ENCODE measurements at places on chromosomes 13 and 19. TPM values are rescaled to one million over a fixed set of nuclear protein-coding genes. Genes with fewer than 3 reads are reported as not detected.

Gene FBN3
- not detected for total RNA-seq

Gene S1PR5
- not detected for total RNA-seq

Gene CEACAM3
- not detected for total RNA-seq

Gene WBP4
- 11.7 TPM for total RNA-seq

Gene NCAN
- under 0.01 TPM for total RNA-seq

Gene FLT3
- total RNA-seq = not detected

Gene MRPL4
- 101 TPM for total RNA-seq

DNA sequence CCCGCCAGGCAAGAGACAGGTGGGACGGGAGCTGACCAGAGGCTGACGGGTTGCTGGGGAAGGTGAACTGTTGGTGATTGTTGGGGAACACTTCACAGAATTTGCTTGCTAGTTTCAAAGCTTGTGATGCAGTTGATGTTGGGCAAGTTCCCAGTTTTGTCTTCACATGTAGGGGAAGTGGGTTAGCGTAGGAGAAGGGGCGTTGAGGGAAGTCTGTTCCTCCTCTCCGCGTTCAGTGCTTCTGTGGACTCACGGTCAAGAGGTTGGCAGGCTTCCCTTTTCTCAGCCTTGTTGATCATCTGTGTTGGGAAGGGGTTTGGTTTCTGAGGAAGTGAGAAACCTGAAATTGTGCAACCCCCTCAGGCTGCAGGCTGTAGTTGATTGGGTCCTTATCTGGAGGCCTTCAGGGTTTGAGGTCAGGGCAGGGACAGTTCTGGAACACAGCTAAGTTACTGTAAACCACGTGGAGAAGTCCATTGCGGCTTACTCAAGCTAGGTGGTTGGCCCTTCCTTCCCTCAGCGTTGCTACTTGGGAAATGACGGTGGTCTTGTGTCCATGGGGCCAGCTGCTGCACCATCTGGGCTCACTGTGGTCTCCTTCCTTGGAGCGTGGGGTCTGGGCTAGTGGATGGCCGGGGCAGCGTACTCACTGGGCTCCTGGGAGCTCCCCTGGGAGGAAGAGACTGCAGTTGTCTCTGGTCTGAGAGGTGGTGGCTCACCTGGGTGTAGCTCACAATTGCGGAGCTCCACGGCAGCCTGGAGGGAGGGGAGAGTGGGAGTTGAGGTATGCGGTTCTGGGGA, 7.5 kb downstream of the RPS9 start:
- peak; percentile 71 for DNase-seq

DNA sequence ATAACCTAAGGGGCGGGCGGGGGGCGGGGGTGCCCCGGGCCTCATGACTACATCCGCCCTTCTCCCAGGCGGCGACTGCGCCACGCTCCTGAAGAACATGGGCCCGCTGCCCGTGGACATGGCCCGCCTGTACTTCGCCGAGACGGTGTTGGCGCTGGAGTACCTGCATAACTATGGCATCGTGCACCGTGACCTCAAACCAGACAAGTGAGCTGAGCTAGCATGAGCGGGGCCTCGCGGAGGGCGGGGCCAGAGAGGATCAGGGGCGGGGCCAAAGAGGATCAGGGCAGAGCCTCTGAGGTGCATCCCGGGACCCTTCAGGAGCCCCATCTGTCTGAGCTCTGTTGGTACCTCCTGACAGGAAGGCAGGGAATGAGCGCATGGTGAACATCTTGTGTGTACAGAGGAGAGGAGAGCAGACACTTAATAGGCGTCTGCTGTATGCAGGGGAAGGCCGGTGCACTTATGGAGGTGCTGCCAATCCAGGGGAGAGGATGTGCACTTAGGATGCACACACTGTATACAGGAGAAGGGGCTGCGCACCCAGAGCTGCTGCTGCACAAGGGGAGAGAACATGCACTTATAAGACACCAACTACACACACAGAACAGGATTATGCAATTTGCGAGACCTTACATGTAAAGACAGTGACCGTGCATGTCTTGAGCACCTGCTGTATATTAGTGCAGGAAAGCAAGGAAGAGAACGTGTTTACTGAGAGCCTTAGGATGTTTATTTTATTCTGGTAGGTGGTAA, 20.9 kb upstream of the PIK3R2 start:
- DNase-seq = peak; percentile 15

DNA sequence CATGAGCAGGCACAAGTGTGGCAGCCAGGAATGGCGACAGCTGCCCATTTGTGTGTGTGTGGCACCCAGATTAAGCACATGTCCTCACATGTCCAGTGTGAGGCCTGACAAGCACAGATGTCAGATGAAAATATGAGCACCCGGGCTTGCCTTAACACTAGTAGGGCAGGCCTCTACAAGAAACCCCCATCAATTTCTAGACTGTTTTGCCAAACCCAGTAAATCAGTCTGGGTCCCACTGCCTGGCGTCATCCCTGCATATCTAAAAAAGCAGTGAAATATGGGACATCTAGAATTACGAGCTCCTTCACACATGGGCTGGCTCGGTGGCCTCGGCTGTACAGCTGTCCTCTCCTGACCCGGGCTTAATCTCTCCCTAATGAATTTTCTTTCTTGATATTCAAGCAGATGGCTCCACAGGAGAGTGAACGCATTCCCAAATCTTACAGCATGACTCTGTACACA, 432.7 kb downstream of the FOXO1 start:
- DNase-seq = peak; percentile 81

DNA sequence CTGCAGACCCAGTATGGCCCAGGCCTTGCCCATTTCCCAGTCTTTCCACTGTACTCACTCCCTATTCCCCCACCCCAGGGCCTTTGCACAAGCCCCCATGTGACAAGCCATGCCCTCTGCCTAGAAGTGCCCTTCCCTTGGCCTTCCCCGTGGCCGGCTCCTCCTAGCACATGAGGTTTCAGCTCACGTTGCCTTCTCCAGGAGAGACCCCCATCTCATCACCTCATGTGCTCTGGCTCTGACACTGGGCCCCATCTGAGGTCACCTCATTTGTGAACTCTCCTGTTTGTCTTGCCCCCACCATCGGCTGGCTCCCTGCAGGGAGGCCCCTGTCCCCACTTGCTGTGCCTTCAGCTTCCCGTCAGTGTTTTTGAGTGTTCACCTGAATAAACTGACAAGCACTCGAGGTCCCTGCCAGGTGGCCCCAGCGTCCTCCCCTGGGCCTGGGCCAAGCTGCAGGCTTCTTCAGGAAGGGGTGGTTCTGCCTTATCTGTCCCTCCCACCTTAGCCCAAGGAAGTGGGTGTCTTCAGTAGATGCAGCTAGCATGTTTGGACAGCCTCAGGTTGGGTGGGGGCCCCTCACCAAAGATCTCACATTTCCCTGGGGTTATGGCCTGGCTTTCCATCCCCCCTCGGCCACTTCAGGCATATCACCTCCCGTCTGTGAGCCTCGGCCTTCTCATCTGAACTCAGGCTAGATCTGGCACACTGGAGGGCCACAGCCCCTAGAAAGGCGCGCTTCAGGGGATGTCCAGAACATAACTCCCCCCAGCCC, 3.8 kb upstream of the SLC25A42 start:
- DNase-seq = no peak

- no peak for DNase-seq
These were observed 814 bp downstream of the ZNF211 start for GRCh38 chr19:57633832-57634131.

DNA sequence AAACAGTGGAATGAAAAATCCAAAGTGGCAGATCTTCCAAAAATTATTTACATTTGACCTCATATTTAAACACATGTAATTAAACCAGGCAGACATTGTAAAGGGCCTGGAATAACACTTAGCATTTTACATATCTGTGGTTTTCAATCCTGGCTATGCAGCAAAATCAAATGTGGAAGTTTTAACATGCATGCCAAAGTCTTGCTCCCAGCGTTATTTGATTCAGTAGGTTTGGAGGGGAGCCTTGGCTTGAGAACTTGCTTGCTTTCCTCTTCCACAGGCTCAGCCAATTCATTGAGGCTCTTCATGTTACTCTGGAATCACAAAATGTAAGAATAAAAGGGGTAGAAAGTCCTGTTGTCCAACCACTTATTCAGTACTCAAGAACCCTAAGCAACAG, 42.5 kb upstream of the INTS6 start:
- no peak for DNase-seq

DNA sequence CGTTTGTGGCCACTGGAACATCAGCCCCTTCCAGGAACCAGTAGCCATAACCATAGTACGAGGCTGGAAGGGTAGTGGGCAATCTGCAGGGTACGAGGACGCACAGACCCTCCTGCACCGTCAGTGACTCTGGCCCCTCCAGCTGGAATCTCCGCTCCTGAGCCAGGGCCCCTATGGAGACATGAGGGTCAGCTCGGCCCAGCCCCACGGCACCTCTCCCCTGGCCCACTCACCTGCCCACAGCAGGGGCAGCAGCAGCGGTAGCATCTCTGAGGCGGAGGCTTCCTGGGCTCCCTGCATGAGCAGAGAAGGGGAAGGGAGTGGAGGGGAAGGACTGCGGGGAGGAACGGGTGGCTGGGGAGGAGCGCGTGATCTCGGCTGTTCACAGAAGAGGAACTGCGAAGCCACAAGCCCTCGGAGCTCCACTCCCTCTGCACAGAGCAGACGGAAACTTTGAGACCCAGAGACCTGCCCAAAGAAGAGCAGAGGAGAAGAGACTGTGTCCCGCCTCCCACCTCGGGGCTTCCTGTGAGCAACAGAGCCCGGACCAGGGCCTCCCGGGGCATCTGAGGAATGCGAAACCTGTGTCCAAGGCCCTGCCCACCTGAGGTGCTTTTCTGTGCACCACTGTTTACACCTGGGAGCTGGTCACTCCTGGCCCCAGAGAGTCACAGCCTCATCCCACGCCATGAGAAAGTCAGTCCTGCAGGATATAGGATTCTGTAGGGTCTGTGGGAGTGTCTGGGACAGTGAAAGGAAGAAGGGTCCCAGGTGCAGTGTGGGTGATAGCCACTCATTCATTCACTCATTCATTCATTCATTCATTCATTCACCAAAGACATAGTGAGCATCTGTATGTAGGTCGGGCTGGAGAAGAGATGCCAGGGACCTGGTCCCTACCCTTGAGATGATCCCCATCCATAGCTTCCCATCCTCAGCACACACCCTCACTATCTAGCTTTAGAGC, at the start of gene SIGLEC6:
SIGLEC6 (minus strand) TSS at position 322 of the 967 bp plus-strand sequence; CDS start at position 300, 22 bp downstream.
- no peak for DNase-seq

DNA sequence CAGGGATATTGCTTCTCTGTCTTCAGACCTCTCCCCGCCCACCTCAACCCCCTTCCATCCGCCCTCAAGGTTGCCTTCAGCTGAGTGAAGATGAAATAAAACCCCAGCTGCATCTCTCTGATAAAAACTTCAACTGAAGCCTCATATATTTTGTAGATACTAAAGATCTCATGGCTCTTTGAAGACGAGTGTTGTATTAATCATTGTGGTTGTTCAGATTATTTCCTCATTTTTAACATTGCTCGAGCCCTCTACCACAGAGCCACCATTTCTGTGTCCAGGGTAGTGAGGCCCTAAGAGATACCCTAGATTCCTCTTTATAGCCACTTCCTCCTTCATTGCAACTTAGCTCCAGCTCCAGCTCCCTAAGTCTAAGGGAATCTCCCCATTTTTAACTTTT, 312.8 kb upstream of the ZNF507 start:
- DNase-seq = no peak

GRCh38 chr13:42878721-42879120, 97.3 kb downstream of the FAM216B start:
- no peak for DNase-seq

GRCh38 chr19:24054044-24054935, 32.7 kb upstream of the ZNF254 start:
- DNase-seq = peak; percentile 92

GRCh38 chr13:21149568-21149967, 26.8 kb downstream of the SKA3 start:
- DNase-seq = peak; percentile 23

- DNase-seq = no peak
These were observed 210.9 kb downstream of the SHISA2 start for GRCh38 chr13:25840931-25841330.

DNA sequence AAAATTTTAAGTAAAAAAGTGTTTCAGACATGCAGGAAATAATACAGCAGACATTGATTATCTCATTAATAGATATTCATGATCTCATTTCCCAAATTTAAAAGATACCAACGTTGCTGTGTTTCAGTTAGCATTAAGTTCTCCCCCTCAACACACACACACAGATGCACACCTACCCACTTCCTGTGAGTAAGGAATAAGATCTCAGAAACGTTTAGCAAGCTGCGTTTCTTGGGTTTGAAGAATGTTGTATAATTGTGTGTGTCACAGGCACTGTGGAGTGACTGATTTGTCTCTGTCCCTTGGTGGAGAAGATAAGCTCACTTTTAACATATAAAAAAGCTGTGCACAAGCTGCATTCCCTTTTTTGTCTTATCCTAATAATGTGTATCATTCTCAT, 196.8 kb downstream of the PDS5B start:
- peak; percentile 55 for DNase-seq

DNA sequence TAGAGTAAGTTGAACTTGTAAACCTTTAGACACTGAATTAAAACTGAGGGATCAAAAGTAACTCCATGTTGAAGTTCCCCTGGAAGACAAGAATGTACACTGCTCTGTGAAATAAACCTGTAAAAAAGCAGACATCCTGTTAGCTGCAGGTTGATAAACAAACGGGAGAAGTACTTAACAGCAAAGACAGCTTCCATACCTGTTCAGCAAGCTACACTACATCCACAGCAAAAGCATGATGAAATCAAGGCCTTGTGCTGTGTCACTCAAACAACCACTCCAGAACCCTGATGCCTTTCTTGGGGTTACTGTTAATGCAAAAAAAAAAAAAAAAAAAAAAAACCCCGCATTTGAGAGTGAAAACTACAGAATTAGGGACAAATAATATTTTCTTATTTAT, 20.8 kb downstream of the ANKRD10 start:
- no peak for DNase-seq

- DNase-seq = peak; percentile 99
These were observed 109.8 kb downstream of the KL start for GRCh38 chr13:33125821-33126570.

- DNase-seq = no peak
These were observed 5.7 kb upstream of the NFIC start for GRCh38 chr19:3360421-3361383.

GRCh38 chr19:45660636-45661035, 7.4 kb upstream of the GIPR start:
- DNase-seq = no peak

DNA sequence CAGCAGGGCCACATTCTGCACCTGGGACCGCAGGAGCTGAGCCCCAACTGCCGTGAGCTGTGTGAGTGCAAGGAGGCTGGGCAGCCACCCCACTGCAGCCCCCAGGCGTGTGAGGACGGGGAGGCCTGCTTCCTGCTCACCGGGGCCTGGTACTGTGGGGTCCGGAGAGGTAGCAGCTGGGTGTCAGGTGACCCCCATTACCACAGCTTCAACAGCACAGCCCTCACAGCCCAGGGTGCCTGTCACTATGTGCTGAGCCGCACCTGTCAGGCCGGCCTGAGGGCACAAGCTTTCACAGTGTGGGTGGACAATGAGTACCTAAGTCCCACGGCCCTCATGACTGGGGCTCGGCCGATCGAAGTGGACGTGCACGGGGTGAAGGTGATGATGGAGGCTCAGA, 35.8 kb upstream of the FXYD3 start:
- DNase-seq = no peak

- DNase-seq = peak; percentile 86
These were observed at the start of gene MYDGF for GRCh38 chr19:4669723-4670480. TSS of gene MYDGF (minus strand) at chr19:4670342. CDS start at chr19:4670334, 8 bp downstream.
